ENCODE measurements at places on chromosomes 7 and 10. TPM values are rescaled to one million over a fixed set of nuclear protein-coding genes. Genes with fewer than 3 reads are reported as not detected.
A peak's percentile ranks its signal among the peaks of the same experiment; 100 is the strongest.

GRCh38 chr7:80247144-80247543, 112.5 kb downstream of the GNAI1 start:
- no peak for DNase-seq

GRCh38 chr7:86745013-86745745, 101.5 kb downstream of the GRM3 start:
- DNase-seq: peak; percentile 7

- DNase-seq: no peak
Measured at GRCh38 chr10:110546499-110547110, 20.9 kb upstream of the SMC3 start.

GRCh38 chr7:159071260-159071659, 73.4 kb downstream of the VIPR2 start:
- DNase-seq: no peak

- no peak for DNase-seq
Measured at GRCh38 chr7:49255054-49255453, 330.7 kb downstream of the CDC14C start.

GRCh38 chr10:3901370-3901769, 116.4 kb upstream of the KLF6 start:
- no peak for DNase-seq

DNA sequence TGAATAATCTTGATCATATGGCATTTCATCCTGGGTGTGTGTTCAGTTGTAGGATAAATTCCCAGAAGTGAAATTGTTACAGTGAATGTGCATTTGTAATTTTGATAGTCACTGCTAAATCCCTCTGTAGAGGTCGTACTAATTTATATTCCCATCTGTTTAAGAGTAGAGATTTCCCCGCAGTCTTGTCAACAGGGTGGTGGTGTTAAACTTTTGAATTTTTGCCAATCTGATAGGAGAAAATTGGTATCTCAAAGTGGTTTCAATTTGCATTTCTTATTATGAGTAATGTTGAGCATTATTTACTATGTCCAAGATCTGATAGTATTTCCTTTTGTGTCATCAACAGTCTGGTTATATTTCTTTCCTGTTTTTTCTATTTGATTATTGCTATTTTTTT, 101.7 kb downstream of the AUTS2 start:
- DNase-seq: no peak

Gene GNGT1
- total RNA-seq: not detected

DNA sequence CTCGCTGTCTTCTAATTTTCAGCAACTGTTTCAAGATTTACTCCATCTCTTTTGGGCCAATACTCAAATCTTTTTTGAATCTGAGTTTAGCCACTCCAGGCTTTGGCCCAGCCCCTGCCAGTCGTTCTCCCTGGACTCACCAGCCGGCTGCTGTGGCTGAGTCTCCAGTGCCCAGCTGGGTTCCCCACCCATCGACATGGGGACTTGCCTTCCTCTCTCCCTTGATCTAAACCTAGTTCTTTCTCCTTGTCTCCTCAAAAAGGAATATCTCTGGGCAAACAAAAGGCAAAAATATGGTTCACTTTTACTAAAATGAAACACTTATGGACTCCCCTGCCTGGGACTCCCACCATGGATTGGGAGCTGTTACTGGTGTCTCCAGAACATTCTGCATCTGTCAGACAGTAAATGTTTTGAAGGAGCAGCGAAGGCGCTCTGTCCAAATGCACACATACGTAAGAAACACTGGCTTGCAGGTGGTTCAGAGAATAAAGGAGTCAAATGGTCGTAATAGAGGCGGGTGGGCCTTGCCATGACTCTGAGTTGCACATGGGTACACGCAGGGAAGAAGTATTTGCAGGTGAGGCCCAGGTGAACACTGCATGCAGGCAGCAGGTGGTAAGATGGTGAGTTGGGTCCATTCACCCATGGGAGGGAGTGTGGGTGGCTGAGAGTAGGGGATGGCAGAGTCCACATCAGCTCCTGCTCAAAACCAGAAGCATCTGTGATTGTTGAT, 35.5 kb upstream of the HABP2 start:
- no peak for DNase-seq

GRCh38 chr7:100865372-100865911, 1.7 kb upstream of the TRIP6 start:
- peak; percentile 23 for DNase-seq

DNA sequence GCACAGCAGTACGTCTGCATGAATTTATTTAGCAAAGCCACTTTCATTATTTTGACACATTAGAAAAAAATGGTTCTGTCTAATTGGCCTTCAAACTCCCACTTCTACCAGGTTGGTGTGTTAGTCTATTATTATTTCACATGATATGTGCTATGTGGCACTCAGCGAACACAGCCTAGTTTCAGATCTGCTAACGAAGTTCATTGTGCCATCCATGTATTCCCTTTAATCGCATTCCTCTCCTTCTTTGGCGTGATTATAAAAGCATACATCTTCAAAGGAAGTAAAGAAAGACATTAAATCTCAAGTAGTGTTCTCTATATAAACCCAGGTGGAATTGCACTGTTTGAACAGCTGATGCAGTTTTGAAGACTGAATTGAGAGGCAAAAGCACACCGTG, 96.4 kb upstream of the CACNA2D1 start:
- DNase-seq: no peak

GRCh38 chr10:32073659-32074058, 17.4 kb upstream of the KIF5B start:
- no peak for DNase-seq

- no peak for DNase-seq
Measured at GRCh38 chr7:28123752-28124151, 56.8 kb downstream of the JAZF1 start.

DNA sequence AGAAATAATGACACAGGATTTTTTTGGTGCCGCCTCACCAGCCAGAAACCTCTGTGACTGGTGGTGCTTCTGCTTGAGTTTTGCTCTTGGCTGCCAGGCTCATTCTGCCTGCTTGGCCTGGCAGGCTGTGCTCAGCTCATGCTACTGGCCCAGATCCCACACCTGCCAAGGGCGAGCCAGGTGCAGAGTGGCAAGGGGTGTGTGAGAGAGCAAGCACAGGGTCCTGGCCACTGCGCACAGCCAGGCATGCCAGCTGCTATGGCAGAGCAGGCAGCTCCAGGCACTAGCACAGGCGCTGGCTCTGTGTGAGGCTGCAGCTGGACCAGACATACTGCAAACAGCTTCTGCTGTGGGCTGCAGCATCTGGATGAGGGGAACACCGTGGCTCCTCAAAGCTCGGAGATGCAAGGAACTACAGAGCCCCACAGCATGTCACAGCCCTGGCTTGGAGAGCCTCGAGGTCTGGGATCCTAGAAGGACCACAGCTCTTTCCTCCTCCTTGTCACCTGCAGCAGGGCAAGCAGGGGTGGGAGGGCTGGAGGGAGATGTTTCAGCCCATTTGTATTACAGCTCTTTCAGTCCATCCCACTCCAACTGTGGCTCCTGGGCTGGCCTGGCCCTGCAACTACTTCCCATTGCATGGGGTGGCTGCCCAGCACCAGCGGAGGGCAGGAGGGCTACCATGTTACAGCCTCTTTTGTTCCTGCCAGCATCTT, 313.4 kb upstream of the SEMA3C start:
- no peak for DNase-seq

Gene CNNM2
- 4.9 TPM for total RNA-seq

GRCh38 chr7:28638914-28639313, 226.6 kb downstream of the CREB5 start:
- DNase-seq: no peak

Gene PTPRN2
- total RNA-seq: not detected

DNA sequence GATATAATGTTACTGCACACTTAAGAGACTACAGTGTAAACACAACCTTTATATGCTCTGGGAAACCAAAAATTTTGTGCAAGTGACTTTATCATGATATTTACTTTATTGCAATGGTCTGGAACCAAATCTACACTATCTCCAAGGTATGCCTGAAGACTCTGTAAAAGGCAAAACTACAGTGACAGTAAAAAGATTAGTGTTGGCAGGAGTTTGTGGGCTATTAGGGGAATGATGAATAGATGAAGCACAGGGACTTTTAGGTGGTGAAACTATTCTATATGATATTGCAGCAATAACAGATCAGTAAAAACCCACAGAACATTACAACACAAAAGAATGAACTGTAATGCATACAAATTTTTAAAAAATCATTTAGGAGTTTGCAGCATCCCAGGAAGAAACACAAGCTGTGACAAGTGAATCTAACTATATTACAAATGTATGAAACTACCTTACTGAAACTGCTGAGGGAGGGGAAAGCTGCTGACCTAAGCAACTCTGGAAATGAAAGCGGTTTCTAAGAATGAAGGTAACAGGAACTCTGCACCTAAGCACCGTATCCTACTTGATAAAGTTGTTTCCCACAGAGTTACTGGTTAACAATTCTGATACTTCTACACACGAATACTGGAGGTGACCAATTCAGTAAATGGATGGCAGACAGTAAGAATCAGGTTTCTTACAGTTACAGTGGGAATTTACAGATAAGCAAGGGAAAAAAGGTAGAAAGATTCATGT, 82.6 kb downstream of the ATE1 start:
- no peak for DNase-seq

DNA sequence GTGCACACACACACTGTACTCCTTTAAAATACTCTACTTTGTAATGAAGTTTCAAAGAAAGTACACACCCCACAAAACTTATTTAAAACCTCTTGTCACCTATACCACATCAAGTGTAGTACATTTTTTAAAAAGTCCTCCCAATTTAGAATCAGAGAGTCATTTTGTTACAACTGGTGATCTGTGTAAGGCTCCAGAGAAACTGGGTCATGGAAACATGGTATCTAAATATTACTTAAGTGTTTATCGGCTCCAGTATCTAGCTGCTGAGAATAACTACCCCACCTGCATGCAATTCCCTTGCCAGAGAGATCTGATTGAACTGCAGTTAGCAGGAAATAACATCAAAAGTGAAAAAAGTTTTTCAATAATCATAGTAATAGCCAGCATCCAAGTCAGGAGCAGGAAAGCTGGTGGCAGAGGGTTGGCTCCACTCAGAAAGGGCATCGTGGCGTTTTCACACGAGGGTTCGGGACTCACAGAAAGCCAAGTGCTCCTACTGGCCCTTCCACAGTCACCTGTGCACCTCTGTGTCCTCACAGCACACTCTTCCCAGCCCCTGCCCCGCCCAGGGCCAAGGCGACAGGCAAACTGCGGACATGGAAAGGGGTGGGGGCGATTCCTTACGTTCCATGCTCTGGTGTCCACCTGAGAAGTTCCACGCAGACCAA, 6.5 kb downstream of the RGS10 start:
- no peak for DNase-seq

DNA sequence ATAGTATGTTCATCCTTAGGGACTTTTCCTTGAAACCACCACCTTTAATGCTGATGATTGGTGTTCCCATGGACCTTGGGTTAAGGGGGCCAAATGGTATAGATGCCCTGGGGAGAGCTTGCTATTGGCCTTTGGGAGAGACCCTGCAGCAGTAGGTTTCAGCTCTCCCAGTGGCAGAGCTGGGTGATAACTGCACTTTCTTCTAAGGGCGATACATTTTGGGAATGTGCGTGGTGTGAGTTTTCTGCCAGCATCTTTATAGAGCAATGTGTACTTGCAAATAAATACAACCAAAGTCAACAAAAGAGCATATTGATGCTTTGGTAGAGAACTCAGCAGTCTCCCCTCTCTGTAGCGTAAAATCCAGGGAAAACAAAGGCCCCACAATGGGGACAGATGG, 404.1 kb downstream of the PAXIP1 start:
- no peak for DNase-seq

DNA sequence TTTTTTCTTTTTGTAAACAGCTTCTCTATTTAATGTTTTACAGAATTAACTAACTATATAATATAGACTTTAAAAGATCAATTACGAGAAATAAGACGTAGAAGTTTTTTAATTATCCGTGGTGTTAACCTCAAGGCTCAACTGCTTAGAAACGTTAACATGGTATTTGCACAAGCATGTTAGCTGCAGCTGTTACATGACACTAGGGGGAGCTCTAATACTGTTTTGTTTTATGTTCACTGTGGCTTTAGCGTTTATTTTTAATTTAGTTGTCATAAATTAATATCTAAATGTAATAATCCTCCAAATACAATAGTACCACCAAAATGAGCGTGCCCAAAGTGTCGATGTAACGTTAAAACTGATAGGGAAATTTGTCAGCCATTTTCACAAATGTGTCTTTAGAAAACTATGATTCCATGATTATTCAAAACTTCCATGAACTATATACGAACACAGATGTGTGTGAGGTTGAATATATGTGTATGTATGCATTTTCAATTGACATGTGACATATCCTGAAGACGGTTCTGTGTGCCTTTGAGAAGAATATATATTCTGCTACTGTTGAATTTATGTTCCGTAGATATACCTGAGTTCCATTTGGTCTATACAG, 828.8 kb upstream of the MBL2 start:
- DNase-seq: no peak

- no peak for DNase-seq
Measured at GRCh38 chr7:96069401-96069800, 252.5 kb downstream of the SLC25A13 start.

GRCh38 chr10:26741368-26741767, 43.9 kb downstream of the PDSS1 start:
- no peak for DNase-seq

GRCh38 chr10:73096041-73096448, 621 bp downstream of the P4HA1 start:
- peak; percentile 74 for DNase-seq

DNA sequence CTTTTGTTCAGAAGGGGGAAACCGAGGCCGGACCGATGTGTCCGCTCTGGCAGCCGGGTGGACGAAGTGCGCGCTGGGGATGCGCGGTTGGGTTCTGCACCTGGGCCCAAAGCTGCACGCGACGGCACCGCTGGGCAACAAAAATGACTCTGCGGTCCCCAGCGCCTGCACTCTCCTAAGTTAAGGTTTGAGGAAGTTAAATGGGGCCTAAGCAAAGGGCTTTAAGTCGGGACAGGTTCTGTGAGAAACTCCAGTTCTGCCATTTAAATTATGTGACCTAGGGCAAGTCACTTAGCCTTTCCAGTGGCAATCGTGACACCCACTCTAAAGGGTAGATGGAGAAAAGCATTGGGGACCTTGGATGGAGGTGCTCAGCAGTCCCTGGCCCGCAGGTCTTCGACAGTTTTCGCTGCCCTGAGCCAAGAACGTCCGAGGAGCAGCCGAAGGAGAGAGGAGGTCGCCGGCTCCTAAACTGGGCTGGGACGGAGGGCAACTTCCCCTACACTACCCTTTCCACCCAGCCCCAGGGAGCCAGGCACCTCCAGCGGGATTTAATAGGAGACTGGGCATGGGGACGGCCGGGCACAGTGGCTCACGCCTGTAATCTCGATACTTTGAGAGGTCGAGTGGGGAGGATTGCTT, 534 bp upstream of the ACBD5 start:
- peak; percentile 24 for DNase-seq

- no peak for DNase-seq
Measured at GRCh38 chr10:17475661-17476060, 21.3 kb upstream of the ST8SIA6 start.

All from MG63 (cell line).